ENCODE measurements at places on chromosomes 5 and 9.

- no peaks in the 10 kb centered on the region for H3K4me1 ChIP-seq
- DNase-seq, result no peak
- H3K27me3 ChIP-seq, result no peaks in the 10 kb centered on the region
- H3K27ac ChIP-seq, result no peak overlapping the region
- no peaks in the 10 kb centered on the region for H3K36me3 ChIP-seq
Measured at GRCh38 chr9:37271679-37272078, 150.8 kb upstream of the GRHPR start.

DNA sequence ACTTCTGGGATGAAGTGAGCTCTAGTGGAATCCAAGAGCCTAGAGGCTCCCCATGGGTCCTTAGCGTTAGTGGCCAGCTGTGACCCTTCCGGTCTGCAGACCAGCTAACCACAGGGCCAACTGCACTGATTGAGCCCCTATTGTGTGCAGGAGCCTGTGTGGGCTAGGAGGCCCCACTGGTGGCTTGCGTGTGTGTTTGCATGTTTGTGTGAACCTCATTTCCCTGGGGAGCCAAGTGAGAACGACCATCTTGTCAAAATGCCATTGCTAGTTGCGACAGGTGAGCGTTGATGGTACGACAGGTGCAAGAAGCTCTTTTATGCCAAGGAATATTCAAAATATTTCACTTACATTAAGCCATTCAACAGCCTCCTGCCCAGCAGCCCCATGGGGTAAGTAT is 44.1 kb upstream of the ANKRD33B start:
- H3K27me3 ChIP-seq, result no peaks in the 10 kb centered on the region
- no peak overlapping the region for H3K4me3 ChIP-seq
- no peak for DNase-seq
- H3K27ac ChIP-seq, result no peak overlapping the region
- H3K36me3 ChIP-seq, result no peaks in the 10 kb centered on the region

GRCh38 chr5:139666551-139666950 is 18.4 kb downstream of the CXXC5 start:
- no peaks in the 10 kb centered on the region for H3K36me3 ChIP-seq
- peaks cover 29% of the 10 kb centered on the region for H3K4me1 ChIP-seq
- no peak overlapping the region for H3K4me3 ChIP-seq

DNA sequence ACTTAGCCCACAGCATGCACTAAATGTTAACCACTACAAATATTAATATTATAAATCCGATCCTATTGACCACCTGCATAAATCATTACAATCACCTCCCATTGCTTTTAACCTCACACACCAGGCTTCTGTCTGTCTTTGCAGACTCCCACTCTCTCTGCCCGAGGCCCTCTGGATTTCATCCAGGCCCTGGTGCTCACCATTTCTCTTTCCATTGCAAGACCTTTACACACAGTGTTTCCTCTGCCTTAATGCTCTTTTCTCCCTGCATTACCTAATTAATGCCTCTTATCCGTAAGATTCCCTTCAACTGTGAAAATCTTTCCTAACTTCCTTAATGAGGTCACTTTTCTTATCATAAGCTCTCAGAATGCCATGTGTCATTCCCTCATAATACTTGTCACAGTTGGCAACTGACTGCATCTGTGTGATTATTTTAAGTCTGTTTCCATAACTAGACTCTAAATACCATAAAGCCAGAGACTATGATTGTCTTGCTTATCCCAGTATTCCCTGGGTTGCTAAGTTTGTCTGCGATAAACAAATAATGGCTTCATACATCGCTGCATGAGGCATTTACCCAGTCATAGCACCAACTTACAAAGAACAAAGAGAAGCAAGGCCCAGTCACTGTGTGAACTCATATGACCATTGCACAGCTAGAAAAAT is 155.1 kb downstream of the CCDC192 start:
- peaks cover 27% of the 10 kb centered on the region for H3K4me1 ChIP-seq
- no peak overlapping the region for H3K4me3 ChIP-seq
- peak overlapping the region; percentile 84 for H3K27ac ChIP-seq
- no peaks in the 10 kb centered on the region for H3K36me3 ChIP-seq
- no peaks in the 10 kb centered on the region for H3K27me3 ChIP-seq
- DNase-seq, result peak; percentile 89

GRCh38 chr9:38431116-38431515 is 6.9 kb upstream of the IGFBPL1 start:
- H3K27me3 ChIP-seq, result peaks cover 14% of the 10 kb centered on the region
- no peaks in the 10 kb centered on the region for H3K4me1 ChIP-seq
- DNase-seq, result no peak
- H3K27ac ChIP-seq, result no peak overlapping the region
- no peak overlapping the region for H3K4me3 ChIP-seq
